ENCODE measurements at places on chromosomes 12 and 14.

GRCh38 chr12:27462851-27463250 lies 16.3 kb downstream of the SMCO2 start:
- no peak for DNase-seq

DNA sequence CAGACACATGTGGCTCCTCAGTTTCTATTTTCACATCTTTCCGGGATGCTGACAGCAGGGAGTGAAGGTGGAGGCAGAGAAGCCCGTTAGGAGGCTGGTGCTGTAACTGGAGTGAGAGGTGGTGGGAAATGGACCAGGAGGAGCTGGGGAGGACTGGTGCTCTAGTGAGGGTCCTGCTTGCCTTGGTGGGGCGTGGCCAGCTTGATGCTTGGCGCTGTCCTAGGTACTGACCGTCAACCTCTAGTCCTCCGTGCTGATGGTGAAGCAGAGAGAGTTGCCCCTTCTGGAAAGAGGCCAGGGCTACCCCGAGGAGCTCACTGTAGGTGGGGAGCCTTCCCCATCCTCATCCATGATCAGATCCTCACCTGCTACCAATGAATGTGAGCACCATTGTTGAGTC lies 1.4 kb downstream of the TRMT61A start:
- DNase-seq, result no peak

DNA sequence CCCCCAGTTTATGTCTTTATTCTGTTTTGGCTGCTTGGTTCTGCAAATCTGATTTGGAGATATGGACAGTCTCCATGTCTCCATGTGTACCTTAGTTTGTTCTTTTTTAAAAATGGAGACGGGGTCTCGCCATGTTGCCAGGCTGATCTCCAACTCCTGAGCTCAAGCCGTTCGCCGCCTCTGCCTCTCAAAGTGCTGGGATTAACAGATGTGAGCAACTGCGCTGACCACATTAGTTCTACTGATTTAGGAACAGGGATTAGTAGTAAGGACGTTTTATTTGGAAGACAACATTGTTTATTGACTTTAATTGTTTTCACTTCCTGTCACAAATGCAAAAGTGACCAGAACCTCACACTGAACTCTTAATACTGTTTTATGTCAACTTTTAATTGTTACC lies 14.7 kb downstream of the AEBP2 start:
- no peak for DNase-seq

DNA sequence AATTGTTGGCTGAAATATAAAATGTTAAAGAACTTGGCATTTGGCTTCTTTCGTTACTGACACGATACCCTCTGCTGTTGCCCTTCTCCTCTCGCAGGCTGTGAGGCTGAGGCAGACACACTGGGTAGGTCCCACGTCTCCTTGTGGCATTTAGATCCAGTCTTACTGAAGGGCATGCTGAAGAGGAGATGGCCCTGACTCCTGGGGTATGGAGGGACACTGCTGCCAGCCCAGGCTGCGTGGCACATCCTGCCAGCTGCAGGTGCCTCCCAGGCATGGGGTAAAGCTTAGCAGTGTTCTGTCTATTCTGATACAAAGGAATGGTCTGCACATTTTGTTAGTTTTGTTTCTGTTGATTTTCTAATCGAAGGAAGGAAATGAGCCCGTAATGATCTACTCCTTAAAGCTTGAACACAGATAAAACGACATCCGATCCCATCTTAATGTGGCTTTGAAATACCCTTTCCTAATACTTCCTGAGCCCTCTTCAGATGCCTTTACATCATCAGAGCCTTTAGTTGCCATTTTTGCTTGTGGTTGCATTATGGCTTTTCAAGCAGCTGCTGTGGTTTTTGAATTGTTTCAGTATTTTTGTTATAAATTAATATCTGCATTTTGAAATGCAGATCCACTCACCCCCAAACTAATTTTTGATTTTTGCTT lies 61.1 kb downstream of the WDR20 start:
- no peak for DNase-seq

DNA sequence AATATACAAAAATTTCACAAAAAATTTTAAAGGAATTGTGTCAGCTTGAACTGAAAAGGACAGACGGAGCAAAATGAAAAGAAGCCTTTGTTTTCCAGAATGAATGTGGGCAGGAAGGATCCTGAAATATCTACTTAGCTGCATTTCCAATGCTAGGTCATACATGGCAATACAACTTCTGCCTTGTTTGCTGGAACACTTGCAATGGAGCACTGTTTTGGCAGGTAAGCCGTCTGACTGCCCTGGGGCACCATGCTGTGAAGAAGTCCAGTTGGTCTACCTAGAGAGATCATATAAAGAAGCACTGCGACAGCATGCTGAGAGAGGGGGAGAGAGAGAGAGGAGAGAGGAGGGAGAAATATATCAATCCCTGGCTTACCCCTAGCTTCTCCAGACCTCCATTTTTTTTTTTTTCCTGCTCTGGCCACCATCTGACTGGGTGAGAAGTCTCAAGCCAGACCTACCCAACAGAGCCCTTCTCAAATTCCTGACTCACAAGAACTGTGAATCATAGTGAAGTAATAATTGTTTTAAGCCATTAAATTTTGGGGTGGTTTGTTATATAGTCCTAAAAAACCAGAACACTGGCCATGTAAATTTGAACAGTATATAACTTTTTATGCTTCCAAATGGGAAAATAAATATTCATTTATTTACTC lies 97.1 kb upstream of the PRICKLE1 start:
- no peak for DNase-seq

- DNase-seq, result no peak
Observed at GRCh38 chr14:44211718-44212117, 295.4 kb downstream of the FSCB start.

- no peak for DNase-seq
Observed at GRCh38 chr12:120639771-120640721, at the start of gene CABP1. Gene CABP1 (plus strand): TSS chr12:120640626. CDS start chr12:120640686, 60 bp downstream.

- DNase-seq, result no peak
Observed at GRCh38 chr14:64912261-64912660, 2.0 kb upstream of the CHURC1 start.

DNA sequence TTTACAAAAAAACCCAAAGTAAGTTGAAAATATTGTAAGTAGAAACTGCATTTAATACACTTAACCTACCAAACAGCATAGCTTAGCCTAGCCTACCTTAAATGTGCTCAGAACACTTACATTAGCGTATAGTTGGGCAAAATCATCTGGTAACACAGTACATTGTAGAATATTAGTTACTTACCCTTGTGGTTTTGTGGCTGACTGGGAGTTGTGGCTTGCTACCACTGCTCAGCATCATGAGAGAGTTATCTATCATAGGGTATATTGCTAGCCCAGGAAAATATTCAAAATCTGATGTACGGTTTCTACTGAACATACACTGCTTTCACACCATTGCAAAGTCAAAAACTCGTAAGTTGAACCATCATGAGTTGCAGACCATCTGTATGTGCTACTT lies 141.7 kb upstream of the GARIN6 start:
- no peak for DNase-seq

DNA sequence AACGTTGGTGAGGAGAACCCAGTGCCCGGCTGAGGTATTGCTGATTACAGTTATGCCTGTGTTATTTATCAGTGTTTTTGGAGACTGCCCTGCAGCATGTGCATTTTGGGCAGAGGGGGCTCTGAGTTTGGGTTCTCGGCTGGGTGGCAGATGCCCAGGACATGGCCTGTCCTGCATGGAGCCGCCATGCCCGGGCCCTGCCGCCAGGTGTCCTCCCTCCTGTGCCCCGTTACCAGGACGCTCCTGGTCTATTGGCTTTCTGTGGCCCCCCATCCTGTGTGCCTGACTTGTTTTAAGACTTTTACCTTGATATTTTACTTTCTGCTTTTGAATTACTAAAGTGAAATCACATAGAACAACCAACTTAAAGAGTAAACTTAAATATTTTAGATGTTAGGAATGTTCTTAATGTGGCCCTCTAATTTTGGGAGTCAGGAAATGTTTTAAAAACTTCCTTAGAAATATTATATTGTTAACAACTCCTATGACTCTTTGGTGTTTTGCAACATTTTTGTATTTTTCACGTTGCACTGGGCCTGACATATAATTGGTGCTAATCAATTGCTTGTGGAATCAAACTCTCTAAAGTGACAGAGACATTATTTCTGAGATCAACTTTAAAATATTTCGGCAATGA lies 51.8 kb downstream of the PRIMA1 start:
- no peak for DNase-seq

GRCh38 chr14:91119556-91120311 lies 5.9 kb downstream of the DGLUCY start:
- DNase-seq, result peak; percentile 89

DNA sequence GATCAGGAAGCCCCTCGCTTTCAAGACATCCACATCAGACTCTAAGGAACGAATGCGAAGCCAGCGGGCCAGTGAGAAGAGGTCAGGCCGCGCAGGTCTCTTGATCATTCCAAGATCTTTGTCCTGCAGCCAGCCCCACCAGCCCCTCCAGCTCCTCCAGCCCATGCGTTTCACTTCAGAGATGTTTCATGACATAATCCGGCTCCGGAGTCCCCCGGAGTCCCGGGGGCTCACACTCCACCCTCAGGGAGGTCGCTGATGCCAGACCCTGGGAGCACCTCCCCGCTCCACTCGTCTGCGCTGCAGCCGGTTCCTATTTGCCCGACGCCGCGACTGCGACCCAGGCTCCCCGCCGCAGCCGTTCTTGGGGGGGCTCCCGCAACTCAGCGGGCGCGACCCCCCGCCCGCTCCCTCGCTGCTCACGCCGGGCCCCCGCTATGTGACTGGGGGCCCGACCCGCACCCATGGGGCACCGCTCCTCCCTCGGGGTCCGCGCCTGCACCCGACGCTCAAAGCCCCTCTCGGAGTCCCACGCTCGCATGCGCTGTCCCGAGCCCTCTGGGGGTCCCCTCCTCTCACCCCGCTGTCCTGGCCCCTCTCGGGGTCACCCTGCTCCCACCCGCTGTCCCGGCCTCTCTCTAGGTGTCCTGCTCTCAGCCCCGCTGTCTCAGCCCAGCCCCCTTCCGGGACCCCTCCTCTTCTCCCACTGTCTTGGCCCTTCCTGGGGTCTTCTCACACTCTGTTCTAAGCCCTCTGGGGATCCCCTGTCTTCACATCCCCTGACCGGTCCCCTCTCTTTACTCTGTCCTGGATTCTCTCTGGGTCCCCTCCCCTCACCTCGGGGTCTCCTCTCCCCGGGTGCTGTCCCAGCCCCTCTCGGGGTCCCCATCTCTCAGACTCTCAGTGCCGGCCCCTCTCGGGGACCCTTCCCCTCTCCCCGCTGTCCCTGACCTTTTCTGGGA lies 1.1 kb downstream of the TAOK3 start:
- no peak for DNase-seq

GRCh38 chr14:89614009-89614691 lies 197.1 kb upstream of the FOXN3 start:
- DNase-seq, result no peak

DNA sequence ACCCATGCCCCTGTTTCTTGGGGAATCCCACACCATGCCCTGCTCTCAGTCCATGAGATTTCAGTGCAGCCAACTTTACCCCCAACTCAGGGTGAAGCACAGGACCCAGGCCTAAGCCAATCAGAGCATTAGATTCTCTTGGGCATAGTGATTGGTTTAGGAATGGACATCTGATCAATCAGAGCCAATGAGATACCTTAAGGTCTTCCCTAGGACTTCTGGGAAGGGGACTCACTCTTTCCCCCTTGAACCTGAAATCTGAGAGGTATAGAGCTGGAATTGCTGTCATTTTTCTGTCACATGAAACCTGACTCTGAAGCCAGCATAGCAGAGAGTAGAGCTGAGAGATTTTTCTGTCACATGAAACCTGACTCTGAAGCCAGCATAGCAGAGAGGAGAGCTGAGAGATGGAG lies 127.1 kb downstream of the ZFP36L1 start:
- no peak for DNase-seq

- DNase-seq, result no peak
Observed at GRCh38 chr12:53593707-53594106, 32.5 kb downstream of the ATF7 start.
